Stimulated activated CD8-positive, alpha-beta memory T cell treated with anti-CD3 and anti-CD28 coated beads, Interleukin-15, amount 100 ng/mL, for 24 hours (primary cell): ENCODE measurements at places on chromosomes 7 and 10.

DNA sequence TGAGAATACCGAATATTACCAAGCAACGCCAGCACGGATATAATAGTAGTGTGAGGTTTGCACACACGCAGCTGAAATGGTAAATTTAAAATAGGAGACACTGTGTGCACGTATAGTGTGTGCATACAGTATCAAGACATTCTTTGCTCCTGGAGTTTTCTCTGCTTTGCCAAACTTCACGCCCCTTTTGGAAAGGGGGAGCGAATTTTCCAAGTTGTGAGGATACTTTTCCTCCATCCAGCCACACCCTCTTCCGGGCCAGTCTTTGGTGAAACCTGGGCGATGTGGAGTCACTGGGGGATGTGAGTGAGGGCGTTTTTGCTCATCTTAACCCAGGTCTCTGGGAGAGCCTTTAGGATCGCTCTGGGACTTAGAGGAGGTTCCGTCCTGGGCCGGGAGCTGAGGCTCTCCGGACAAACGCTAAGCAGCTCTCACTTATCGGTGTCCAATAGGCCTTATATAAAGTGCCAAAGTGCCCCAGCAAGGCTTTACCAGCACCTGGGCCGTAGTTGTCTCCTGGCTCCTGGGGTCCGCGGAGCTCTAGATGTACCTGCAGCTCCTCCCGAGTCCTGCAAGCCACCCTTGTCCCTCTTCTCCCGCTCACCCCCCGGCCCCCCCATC is 160.0 kb upstream of the MKI67 start:
- no peak for DNase-seq

GRCh38 chr7:73985737-73986141 is 42.2 kb upstream of the ELN start:
- DNase-seq = no peak

GRCh38 chr7:144391823-144392255 is 11.7 kb downstream of the NOBOX start:
- no peak for DNase-seq

- no peak for DNase-seq
Observed at GRCh38 chr7:44547536-44548231, 6.6 kb upstream of the NPC1L1 start.

DNA sequence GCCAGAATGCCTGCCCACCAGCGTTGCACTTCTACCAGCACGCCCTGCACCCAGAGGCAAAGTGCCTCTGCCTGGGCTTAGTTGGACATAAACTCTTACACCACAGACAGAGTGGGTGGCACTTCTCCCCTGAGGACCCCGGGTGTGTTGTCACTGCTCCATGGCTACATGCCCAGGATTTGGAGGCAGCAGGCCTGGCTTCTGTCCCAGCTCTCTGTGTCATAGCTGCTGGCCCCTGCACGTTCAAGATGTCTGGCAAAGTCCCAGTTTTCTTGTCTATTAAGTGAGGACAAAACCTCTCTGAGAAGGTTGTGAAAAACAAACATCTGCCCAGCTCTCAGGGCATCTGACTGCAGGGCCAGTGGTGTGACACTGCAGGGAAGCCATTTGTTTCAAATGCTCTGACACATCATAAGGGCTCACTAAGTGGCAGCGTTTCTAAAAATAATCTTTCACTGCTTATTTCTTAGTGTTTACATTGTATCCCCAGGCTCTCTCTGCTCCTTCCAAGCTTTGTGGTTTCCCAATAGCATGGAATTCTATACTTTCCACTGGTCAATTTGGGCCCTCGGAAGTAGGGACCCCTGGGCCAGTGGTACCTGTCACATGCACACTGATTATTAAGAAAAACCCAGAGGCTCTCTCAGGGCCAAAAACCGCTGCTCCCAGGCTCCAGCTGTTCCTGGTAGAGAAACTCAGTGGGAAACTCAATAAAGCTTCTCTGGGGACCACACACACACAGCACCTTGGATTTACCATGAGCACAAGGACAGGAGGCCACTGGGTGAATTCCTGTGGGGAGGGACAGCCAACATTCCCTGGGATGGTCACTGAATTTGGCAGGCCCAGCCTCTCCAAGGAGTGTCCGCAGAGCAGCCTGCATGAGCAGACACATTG is 86.2 kb upstream of the ANLN start:
- DNase-seq = no peak

DNA sequence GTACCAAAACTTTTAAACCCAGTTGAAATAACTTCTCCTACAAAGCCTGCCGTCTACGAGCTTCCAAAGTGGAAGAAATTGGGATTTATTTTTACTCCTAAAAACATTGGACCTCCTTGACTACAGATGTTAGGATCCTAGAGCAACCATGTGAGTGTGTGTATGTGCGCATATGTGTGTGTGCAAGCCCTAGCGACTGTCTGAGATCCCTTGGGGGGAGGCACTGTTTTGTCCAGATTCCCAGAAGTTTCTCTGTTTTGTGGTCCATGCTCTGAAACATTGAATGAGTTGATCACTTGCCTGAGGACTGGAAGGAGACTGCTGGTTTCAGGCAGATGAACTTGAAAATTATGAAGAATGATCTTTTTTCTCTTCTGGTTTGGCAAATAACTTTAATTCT is 312.3 kb upstream of the ZNF32 start:
- DNase-seq = no peak

DNA sequence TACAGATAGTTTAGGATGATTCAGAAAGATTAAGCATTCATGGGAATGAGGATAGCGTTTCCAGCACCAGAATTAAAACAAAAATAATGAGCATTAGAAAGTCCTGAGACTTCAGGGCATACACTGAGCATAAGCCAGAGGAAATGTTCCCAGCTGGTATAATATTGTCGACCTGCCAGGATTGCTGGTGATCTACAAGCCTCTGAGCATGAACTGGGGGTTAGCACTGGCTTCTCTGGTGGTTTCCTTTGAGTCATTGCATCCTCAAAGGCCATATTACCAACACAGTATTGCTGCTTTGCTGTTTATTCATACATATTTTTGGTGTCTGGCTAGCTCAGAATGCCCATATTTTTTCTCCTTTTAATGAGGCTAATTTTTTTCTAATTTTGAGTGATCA is 10.7 kb upstream of the ATRNL1 start:
- DNase-seq = no peak

GRCh38 chr10:125137601-125138438 is 22.5 kb downstream of the CTBP2 start:
- no peak for DNase-seq

- DNase-seq = no peak
Observed at GRCh38 chr10:113049881-113050280, 99.8 kb downstream of the TCF7L2 start.

- DNase-seq = no peak
Observed at GRCh38 chr7:106792233-106792926, 72.7 kb upstream of the PIK3CG start.

DNA sequence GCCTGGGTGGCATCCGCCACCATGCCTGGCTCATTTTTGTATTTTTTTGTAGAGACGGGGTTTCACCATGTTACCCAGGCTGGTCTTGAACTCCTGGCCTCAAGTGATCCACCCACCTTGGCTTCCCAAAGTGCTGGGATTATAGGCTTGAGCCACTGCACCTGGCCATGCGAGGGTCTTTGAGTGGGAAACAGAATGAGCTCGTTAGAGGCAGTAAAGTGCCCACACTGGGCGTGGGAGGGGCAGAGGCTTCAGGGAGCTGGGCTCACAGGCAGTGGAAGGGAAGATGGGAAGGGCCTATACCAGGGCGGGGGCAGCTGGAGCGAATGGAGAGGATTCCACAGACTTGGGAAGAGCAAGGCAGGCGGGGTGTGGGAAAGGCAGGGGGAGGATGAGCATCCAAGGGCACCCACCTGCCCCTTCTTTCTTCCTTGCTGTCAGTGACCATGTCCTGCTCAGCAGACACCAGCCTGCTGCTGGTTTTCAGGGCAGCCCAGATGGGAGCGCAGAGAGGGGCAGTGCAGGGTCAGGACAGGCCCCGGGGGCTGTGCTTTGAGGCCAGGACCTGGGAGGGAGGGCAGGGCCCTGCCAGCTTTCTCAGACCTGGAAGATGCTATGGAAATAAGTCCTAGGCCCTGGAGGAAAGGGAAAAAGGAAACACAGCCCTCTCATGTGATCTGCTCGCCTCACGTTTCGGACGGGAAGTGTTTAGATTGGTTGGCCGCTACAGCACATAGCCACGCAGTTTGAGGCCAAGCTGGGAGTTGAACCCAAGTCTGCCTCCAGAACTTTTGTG is 4.2 kb downstream of the FZD9 start:
- no peak for DNase-seq

DNA sequence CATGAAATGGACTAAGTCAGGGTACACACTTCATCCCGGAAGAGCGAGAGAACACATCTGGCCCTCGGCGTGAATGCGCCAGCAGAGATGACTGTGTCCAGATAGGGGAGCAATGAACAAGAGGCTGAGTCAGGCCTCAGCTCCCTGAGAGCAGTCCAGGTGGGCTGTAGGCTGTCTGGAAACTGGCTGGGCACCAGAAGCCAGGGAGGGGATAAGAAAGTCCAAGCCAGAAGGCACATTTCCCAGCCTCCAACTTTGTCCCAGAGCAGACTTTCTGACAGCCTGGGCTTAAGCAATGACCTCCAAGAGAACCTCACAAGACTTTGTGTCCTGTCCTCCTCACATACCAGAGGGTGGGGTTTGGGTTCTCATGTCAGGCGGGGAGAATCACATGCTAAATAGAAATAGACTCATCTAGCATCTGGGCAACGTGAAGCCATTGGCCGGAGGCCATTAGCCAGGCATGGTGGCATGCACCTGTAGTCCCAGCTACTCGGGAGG is 157.2 kb downstream of the ARHGAP12 start:
- no peak for DNase-seq

- DNase-seq = no peak
Observed at GRCh38 chr7:151291206-151291605, 42.7 kb upstream of the SMARCD3 start.

GRCh38 chr10:15348579-15348978 is 22.5 kb downstream of the FAM171A1 start:
- DNase-seq = no peak

- DNase-seq = no peak
Observed at GRCh38 chr10:91617072-91617609, 15.7 kb downstream of the PPP1R3C start.

DNA sequence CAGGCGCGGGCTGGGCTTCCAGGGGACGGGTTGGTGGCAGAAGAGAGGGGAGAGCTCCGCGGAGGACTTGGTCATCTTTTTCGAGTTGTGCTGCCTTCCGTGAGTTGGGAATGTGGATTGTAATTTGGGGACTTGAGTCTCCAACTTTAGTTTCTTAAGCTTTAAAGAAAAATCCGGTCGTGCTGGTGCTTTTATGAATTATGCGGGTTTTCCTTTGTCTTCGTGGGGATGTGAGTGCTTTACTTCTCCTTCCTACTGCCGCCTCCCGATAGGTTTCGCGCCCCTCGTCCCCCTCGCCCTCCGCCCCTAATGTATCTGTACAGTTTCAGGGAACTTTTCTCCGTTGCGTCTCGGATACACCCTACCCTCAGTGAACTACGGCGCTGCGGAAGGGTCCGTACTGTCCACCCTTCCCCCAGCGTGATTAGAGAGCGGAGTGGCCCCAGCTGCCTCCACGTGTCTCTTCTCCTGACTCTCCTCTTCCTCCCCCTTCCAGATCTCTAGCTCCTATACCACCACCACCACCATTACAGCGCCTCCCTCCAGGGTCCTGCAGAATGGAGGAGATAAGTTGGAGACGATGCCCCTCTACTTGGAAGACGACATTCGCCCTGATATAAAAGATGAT is 649 bp downstream of the SCD start:
- no peak for DNase-seq

GRCh38 chr10:2933924-2934323 is 133.4 kb upstream of the PFKP start:
- no peak for DNase-seq

DNA sequence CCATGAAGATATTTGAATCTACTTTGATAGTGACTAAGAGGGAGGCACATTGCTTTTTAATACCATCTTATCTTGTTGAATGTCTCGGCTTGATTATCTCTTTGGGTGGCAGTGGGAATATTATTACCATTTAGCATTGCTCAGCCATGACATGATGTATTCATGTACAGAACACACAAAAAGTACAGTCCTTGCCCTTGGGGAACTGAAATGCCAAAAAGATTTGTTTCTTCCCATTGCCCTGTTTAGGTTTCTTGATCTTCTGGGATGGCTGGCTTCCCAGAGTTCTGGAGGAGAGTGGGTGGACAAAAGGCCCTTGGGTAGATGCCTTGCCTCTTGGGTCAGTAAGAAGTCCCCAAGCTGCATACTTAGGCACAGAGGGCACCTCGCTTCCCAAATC is 23.8 kb downstream of the SUFU start:
- no peak for DNase-seq

DNA sequence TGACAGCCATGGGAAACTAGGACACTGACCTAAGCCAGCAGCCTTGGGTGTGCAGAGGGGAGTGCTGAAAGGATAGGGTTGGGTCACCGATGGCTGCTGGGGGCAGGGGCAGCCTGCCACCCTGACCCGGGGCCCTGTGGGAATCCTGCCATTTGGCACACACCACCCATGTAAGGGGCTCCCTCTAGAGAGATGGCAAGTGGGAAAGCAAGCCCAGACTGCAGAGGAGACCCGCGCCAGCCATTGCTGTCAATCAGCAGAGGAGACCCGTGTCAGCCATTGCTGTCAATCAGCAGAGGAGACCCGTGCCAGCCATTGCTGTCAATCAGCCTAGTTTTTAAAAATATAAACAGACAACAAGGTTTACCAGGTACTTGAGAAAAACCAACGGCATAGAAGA is 27.4 kb upstream of the PRKAG2 start:
- DNase-seq = no peak

DNA sequence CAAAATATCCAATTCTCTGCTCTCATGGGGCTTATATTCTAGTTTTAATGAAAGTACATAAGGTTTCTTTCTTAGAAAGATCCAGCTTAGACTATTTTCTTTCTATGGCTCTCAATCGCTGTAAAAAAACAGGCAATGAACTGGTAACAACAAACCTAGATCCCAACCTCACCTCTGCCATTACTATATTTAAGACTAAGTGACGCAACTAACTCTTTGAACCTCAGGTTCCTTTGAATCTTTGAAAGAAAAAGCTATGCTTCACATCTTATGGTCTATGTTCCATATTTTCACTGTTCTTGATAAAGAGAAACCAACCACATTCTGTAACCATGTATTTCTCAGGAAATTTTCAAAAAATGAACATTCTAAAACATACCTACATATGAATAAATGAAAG is 88.5 kb downstream of the ELAPOR2 start:
- no peak for DNase-seq

- peak; percentile 51 for DNase-seq
Observed at GRCh38 chr7:150974468-150975391, 3.4 kb downstream of the KCNH2 start.

GRCh38 chr10:5589011-5589660 is 64.4 kb downstream of the CALML3 start:
- no peak for DNase-seq

- DNase-seq = no peak
Observed at GRCh38 chr7:16299853-16300252, 121.5 kb downstream of the CRPPA start.
